Astrocyte (in vitro differentiated cells and primary cell): ENCODE measurements at places on chromosomes 12 and 14.
A peak's percentile ranks its signal among the peaks of the same experiment; 100 is the strongest.

DNA sequence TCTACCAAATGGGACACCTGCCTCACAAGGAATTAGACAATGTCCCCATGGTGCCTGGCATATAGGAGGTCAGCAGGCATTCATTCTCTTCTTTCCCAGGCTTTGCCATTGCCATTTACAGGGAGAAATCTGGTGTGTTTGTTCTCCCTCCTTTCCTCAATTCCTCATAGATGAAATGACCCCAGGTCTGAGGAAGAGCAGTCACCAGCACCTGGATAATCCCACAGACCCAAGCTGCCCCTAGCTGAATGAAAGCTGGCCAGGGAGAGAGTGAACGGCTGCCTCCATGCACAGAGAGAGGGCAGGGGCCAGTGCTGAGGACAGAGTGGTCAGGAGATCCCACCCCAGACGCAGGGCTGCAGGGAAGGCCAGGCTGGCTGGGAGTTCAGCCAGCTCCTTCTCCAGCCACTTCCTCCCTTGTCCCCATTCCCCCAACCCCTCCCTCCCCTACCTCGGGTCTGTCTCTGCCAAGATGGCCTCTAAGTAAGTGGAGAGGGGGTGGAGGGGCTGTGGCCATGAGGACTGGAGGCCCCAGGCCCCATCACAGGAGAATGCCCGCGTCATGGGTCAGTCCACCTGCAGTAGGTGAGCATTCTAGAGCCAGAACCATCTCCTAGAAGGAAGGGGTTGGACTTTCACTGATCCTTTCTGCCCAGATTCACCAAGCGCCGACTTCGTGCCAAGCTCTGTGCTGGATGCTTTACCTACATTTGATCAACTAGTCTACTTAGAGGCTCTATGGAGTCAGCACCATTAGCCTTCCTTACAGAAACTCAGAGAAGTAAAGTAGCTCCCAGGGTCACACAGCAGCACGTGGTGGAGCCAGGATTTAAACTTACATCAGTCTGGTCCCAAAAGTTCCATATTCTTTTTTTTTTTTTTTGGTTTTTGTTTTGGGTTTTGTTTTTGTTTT lies 2.0 kb upstream of the KRT4 start:
- no peak overlapping the region for H3K27ac ChIP-seq
- no peaks in the 10 kb centered on the region for H3K36me3 ChIP-seq
- DNase-seq: no peak
- no peak overlapping the region for H3K4me3 ChIP-seq
- H3K4me1 ChIP-seq: no peaks in the 10 kb centered on the region

GRCh38 chr12:94150240-94151121 lies 2.1 kb downstream of the PLXNC1 start:
- no peak for DNase-seq
- H3K27me3 ChIP-seq: peaks cover 83% of the 10 kb centered on the region
- no peak overlapping the region for H3K4me3 ChIP-seq
- no peak overlapping the region for H3K27ac ChIP-seq
- H3K36me3 ChIP-seq: no peaks in the 10 kb centered on the region

DNA sequence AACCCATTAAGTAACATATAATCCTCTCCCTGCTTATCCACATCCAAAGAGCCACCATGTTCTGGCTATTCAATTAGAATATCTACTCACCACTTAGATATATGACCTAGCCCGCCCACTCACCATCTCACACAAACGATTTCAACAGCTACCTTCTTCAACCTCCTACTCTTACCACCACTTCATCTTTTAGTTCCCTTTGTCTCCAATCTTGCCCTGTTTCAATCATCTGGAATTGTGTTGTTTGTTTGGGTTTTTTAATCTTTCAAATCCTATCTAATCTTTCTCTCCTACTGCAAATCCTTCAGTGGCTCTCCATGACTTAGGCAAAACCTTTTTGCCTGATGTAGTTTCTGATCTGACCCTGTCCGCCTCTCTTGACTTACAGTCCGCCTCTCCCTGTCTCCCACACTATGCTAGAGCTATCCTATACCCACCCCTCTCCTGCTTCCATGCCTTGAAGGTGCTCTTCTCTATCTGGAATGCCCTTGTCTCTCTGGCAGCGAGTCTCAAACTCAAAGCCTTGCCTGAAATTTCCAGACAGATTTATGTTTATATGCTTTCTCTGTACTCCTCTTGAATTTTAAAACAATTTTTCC lies 161.0 kb upstream of the CRY1 start:
- no peak overlapping the region for H3K4me3 ChIP-seq
- no peak overlapping the region for H3K27ac ChIP-seq
- peaks cover 5% of the 10 kb centered on the region for H3K27me3 ChIP-seq
- no peaks in the 10 kb centered on the region for H3K36me3 ChIP-seq
- H3K4me1 ChIP-seq: no peaks in the 10 kb centered on the region

GRCh38 chr14:76080471-76080870 lies 71.3 kb upstream of the GPATCH2L start:
- no peak for DNase-seq
- H3K27me3 ChIP-seq: no peaks in the 10 kb centered on the region
- no peak overlapping the region for H3K4me3 ChIP-seq
- no peaks in the 10 kb centered on the region for H3K4me1 ChIP-seq

- no peak for DNase-seq
- H3K27ac ChIP-seq: no peak overlapping the region
- H3K36me3 ChIP-seq: no peaks in the 10 kb centered on the region
Observed at GRCh38 chr12:117092886-117093285, 6.3 kb downstream of the TESC start.

- no peak overlapping the region for H3K27ac ChIP-seq
- H3K27me3 ChIP-seq: peaks cover 23% of the 10 kb centered on the region
- H3K36me3 ChIP-seq: no peaks in the 10 kb centered on the region
- DNase-seq: no peak
Observed at GRCh38 chr12:94240171-94240570, 91.8 kb downstream of the PLXNC1 start.

- no peaks in the 10 kb centered on the region for H3K4me1 ChIP-seq
- no peaks in the 10 kb centered on the region for H3K27me3 ChIP-seq
- no peaks in the 10 kb centered on the region for H3K36me3 ChIP-seq
- H3K4me3 ChIP-seq: no peak overlapping the region
- H3K27ac ChIP-seq: no peak overlapping the region
Observed at GRCh38 chr14:97796511-97796910, 999.3 kb downstream of the VRK1 start.

GRCh38 chr12:51897181-51897580 lies 9.3 kb downstream of the ANKRD33 start:
- H3K4me1 ChIP-seq: peaks cover 14% of the 10 kb centered on the region
- peak; percentile 43 for DNase-seq
- H3K4me3 ChIP-seq: no peak overlapping the region
- no peak overlapping the region for H3K27ac ChIP-seq

GRCh38 chr12:101653030-101653429 lies 44.4 kb upstream of the CHPT1 start:
- H3K4me3 ChIP-seq: no peak overlapping the region
- H3K36me3 ChIP-seq: no peaks in the 10 kb centered on the region
- no peaks in the 10 kb centered on the region for H3K4me1 ChIP-seq
- no peak overlapping the region for H3K27ac ChIP-seq
- no peaks in the 10 kb centered on the region for H3K27me3 ChIP-seq
- DNase-seq: no peak

DNA sequence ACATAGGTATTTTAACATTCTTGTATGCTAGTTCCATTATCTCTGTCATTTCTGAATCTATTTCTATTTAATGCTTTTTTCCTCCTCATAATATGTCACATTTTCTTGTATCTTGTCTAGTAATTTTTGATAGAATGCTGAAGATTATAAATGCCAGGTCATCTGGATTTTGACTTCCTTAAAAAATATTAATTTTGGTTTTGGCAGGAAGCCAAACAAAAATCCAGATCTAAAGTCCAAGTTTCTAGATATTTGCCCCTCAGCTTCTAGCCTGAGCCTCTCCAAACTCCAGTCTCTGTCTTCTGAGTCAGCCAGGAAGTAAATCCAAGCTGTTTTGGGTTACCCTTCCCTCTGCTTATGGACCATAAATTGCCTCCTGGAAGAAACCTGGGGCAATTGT lies 335.4 kb downstream of the APAF1 start:
- H3K36me3 ChIP-seq: no peaks in the 10 kb centered on the region
- H3K27ac ChIP-seq: no peak overlapping the region
- no peak for DNase-seq
- H3K27me3 ChIP-seq: no peaks in the 10 kb centered on the region
- H3K4me1 ChIP-seq: no peaks in the 10 kb centered on the region

DNA sequence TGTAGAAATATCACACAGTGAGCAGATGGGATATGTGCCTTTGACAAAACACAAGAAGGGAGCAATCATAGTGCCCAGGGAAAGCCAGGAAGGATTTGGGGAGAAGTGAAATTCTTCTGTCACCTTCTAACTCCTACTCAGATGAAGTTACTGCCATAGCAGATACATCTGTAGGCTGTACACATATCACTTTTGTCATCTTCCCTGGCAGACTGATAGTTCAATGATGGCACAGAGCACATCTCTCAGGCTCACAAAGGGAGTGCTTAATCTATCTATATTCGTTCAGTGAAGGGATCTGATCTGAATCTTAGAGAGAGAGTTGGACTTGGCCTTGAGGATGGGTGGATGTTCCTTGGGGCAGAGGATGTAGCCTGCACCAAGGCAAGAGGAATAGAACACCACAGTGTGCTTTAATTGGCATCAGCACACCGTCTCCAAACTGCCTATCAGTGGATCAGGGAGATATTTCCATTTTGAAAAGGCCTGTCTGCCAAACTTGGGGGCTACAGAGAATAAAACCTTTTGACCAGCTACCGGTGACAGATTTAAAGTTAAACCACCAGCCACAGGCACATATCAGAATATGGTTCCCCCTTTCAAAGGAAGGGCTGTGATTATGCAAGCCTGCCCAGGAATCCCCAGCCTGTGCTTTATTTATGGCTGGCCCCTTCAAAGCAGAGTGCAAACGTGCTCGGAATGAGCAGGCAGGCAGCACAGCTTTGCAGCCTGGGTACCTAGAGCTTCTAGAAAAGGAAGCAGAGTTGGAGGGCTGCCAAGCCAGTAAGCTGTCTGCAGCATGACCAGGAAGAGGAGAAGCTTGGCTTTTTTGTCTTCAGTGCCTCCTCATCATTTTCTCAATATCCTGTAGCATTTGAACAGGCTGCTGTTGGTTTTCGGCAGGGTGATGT lies 165.5 kb upstream of the DYRK2 start:
- H3K4me3 ChIP-seq: no peak overlapping the region
- H3K27me3 ChIP-seq: no peaks in the 10 kb centered on the region
- no peak overlapping the region for H3K27ac ChIP-seq
- no peaks in the 10 kb centered on the region for H3K4me1 ChIP-seq

DNA sequence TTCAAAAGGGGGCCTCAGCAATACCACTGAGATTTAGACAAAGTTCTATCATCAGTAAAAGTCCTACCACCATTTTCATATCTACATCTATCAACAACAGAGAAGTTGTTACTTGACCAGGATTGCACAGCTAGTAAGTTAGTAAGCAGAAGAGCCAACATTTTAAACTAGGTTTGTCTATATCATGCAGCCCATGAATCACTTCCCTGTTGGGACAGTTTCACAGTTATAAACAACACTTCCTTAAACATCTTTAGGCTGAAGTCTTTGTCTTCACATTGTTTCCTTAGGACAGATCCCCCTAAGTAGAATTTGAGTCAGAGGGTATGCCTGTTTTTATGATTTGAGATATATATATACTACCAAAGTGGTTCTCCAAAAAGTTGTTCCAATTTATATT lies 68.5 kb downstream of the DAO start:
- H3K27ac ChIP-seq: no peak overlapping the region
- no peak overlapping the region for H3K4me3 ChIP-seq
- H3K4me1 ChIP-seq: no peaks in the 10 kb centered on the region
- no peak for DNase-seq
- no peaks in the 10 kb centered on the region for H3K36me3 ChIP-seq

DNA sequence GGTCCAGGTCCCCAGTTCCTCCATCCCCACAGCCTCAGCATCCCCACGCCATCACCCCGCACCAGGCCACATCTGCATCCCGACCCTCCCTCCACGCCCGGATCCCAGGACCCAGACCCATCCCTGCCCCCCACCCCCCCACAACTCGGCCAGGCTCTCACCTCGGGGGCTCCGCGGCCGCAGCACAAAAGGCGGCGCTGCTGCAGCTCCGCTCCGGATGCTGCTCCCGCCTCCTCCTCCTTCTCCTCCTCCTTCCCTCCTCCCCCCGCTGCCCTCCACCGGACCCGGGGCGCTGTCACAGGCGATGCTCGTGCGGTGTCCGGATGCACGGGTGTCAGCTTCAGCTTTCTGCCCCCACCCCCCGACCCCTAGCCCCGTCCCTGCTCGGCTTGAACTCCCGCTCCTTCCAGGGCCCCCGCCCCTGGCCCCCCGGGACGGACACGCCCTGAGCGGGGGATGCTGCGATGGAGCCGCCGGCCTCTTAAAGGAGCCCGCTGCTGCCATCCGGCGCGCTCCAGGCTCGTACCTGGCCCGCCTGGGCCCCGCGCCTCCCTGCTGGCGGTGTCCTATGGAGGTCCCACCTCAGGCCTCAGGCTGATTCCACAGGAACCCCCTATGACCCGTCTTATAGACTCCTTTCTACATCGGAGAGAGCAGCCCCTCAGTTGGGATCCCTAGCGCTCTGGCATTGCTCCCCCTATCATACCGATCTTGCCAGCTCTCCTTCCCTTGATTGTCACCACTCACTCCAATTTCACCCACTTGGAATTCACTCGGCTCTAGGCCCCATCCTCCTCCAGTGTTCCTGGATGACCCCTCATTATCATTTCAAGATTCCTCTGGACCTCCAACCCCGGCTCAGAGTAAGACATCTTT lies at the start of gene MAP3K12:
TSS of gene MAP3K12 (minus strand) at position 193 of the 876 bp plus-strand sequence. CDS start 12,067 bp downstream, outside the sequence.
- H3K36me3 ChIP-seq: no peaks in the 10 kb centered on the region
- H3K27me3 ChIP-seq: no peaks in the 10 kb centered on the region
- peak within 1 kb of the TSS; percentile 71 for H3K4me3 ChIP-seq
- peaks cover 27% of the 10 kb centered on the region for H3K4me1 ChIP-seq

GRCh38 chr12:51994959-51995358 lies 11.8 kb upstream of the TAMALIN start:
- DNase-seq: no peak
- no peaks in the 10 kb centered on the region for H3K4me1 ChIP-seq
- no peak overlapping the region for H3K4me3 ChIP-seq
- H3K36me3 ChIP-seq: peaks cover 9% of the 10 kb centered on the region
- no peak overlapping the region for H3K27ac ChIP-seq

- DNase-seq: no peak
- H3K4me3 ChIP-seq: peak overlapping the region; percentile 98
- H3K27ac ChIP-seq: peak overlapping the region; percentile 60
- H3K27me3 ChIP-seq: no peaks in the 10 kb centered on the region
- peaks cover 26% of the 10 kb centered on the region for H3K4me1 ChIP-seq
Observed at GRCh38 chr12:120115692-120116440, 687 bp downstream of the RAB35 start.

DNA sequence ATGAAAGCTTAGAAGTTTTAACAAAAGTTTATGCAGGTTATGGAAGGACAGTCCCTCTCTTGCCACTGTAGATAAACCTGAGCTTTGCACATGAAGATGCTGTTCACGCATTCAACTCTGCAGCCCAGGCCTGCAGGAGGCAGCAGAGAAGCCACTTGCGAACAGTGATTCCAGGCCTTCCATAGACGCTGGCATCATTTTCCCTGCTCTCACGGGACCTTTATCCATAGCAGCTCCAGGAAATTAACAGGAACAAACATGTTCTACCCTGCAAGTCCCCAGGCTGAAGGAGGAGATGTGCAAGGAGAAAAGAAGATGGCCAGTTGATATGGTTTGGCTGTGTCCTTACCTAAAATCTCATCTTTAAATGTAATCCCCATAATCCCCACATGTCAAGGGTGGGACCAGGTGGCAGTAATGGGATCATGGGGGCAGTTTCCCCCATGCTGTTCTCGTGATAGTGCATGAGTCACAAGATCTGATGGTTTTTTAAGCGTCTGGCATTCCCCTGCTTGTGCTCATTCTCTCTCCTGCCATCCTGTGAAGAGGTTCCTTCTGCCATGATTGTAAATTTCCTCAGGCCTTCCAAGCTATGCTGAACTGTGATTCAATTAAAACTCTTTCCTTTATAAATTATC lies 2.0 kb downstream of the ERP27 start:
- H3K27ac ChIP-seq: no peak overlapping the region
- no peak overlapping the region for H3K4me3 ChIP-seq
- H3K36me3 ChIP-seq: no peaks in the 10 kb centered on the region
- no peaks in the 10 kb centered on the region for H3K27me3 ChIP-seq
